GM19239 (cell line): ENCODE measurements at places on chromosomes 12 and 14.

DNA sequence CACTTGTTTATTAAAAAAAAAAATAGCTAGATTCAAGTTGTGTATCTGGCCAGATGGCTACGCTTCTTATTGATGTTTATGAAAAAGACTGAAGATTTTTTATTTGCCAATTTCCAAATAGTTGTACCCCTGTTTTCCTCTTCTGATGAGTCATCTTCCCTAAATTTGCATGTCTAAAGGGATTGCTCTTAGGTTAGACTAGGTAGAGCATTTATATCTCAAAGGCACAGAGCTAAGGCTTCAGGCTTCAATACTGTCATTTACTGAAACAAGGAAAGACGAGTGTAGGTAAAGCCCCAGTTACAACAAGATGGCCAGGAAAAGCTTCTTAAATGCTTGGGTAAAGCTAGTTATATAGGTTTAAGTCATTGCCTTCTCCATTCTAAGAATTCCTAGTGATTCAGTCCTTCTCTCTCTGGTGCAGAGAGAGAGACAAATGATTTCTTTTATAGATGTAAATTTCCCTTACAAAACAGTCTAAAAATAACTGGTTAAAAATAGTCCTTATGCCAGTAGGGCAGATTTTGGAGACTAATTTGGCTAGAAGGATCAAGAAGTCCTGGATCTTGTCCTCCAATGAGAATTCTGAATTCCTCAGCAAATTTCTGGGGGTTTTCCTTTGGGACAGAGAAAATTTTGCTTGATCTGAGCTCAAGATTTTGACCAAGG, 26.1 kb downstream of the LEMD3 start:
- DNase-seq: no peak

DNA sequence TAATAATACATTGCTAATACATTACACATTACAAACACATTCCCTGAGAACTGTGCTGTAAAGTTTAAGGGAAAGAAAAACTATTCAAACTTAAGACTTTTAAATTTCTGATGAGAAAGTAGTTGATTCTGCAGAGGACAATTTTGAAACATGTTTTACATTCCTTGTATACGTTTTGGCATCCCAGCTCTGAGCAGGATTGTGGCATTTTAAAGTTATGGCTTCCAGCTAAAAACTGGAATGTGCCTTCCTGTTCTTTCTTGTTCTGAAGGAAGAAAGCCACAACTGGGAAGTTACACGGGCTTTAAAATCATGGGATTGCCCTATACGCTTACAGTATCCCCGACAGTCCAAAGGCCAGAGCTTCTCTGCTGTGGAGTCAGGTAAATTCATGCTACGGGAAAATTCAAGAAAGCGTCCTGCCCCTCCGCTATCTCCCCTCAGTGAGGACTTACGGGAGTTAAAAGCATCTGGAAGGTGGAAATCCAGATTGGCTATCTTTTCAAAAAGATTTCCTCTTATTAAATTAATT, 10.8 kb upstream of the KLHL42 start:
- no peak for DNase-seq

GRCh38 chr12:96045566-96045965, 10.2 kb upstream of the LTA4H start:
- DNase-seq: no peak

DNA sequence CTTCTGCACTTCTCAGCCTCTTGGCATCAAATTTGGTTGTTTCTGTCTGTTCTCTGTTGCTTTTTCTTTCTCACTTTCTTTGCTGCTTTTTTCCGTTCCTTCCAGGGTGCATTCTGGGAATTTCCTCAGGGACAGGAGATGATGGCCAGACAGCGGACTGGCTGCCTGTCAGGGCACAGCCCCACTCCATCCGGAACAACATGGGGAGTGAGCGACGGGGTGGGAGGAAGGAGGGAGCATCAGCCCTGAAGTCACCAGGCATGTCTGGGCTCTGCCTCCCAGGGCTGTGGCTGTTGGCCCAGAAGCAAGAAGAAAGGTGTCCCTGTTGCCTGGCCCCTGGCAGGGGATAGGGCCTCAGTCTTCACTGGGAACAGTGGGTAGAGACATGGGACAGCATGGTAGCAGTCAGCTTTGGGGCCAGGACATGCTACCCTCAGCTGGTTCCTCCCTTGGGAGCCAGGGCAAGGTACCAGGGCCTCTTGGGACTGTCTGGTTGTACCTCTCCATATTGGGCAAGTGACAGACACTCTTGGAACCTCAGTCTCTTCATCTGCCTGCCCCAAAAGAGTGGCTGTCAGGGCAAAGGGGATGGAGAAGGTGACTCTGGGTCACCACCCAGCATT, 8.6 kb downstream of the PGF start:
- no peak for DNase-seq

- no peak for DNase-seq
Observed at GRCh38 chr12:67772267-67773169, 124.0 kb downstream of the DYRK2 start.

DNA sequence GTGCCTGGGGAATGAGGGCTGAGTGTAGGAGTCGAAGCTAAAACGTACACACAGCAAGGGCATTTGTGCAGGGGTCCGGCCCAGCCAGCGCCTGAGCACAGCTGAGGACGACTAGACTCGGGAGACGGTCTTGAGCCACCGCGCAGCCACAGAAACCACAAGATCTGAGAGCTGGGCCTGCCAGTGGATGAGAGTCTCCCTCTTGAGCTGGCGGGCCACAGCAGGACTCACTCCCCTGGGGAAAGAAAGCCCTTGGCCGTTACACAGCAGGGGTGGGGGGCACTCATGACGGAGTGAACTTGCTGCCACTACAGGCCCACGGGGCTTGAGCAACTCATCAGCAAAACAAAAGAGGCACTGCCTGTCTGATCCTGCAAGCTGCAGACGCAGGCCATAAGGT, 23.0 kb downstream of the STX2 start:
- DNase-seq: no peak

- no peak for DNase-seq
Observed at GRCh38 chr12:110176745-110177144, 52.6 kb downstream of the IFT81 start.

GRCh38 chr14:48349689-48350088, 674.3 kb upstream of the MDGA2 start:
- DNase-seq: no peak

DNA sequence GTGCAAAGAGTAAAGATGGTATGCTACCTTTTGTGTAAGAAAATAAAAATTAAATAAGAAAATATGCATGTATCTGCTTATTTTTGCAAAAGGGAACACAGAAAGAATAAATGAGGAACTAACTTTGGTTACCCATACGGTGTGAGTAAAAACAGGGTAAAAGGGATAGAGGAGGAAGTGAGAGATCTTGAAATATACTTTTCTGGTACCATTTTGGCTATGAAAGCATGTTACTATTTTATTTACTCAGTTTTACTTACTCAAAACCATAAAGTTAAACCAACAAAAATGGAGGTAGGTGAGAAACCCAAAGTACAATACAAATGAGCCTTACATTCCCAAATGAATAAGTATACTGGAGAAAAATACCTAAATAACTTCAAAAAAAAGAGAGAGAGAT, 122.0 kb upstream of the EGLN3 start:
- DNase-seq: no peak

- no peak for DNase-seq
Observed at GRCh38 chr14:71591231-71591630, 341.0 kb upstream of the RGS6 start.

GRCh38 chr14:48582938-48583337, 907.5 kb upstream of the MDGA2 start:
- DNase-seq: no peak

GRCh38 chr14:69879175-69880043, at the start of gene SMOC1:
Gene SMOC1, plus strand, starts transcription at chr14:69879416. Its CDS starts 263 bp downstream, at chr14:69879679.
- DNase-seq: no peak

GRCh38 chr12:122003651-122004611, 17.8 kb upstream of the BCL7A start:
- DNase-seq: no peak

DNA sequence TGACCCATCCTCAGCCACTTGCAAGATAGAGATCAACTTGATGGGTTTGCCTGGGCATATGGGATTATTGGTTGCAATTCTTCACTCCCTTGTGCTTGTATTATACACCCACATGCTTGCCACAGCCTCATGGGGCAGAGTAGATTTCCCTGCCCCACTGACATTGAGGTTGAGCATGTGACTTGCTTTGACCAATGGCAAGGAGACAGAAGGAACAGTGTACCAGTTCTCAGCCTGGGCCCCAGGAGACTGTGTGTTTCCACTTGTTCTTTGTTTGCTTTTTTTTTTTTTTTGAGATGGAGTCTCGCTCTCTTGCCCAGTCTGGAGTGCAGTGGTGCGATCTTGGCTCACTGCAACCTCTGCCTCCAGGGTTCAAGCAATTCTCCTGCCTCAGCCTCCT, 31.8 kb downstream of the CALM1 start:
- DNase-seq: no peak

- no peak for DNase-seq
Observed at GRCh38 chr14:71474301-71475265, 457.6 kb upstream of the RGS6 start.

DNA sequence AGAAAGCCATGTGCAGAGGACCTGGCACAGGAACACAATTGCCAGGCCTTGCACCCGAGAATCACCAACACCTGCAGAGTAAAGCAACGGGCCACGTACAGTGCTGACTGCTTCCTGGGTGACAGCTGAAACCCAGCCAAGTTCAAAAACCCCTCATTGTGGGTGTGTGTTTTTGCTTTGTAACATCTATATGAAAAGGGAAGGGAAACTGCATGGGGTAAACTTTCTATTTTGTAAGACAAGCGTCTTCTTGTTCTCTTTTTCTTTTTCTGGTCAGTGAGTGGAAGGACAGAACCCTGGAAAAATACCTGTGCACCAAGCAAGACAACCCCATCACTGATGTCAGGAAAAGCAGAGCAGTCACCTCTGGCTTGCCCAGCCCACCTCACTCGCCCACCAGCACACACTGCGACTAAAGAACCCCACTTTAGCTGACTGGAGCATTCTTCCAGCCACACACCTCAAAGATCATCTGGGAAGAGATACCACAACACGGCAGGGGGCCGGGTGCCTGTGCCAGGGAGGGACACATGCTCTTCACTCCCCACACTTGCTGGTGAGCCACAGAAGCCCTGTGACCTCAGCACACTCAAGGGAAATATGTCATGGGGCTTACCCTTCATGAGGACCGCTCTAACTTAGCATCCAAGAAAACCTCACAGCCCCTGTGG, 172.3 kb downstream of the NDUFA12 start:
- peak; percentile 50 for DNase-seq

GRCh38 chr14:103332143-103332919, 1.7 kb upstream of the EIF5 start:
- DNase-seq: no peak

DNA sequence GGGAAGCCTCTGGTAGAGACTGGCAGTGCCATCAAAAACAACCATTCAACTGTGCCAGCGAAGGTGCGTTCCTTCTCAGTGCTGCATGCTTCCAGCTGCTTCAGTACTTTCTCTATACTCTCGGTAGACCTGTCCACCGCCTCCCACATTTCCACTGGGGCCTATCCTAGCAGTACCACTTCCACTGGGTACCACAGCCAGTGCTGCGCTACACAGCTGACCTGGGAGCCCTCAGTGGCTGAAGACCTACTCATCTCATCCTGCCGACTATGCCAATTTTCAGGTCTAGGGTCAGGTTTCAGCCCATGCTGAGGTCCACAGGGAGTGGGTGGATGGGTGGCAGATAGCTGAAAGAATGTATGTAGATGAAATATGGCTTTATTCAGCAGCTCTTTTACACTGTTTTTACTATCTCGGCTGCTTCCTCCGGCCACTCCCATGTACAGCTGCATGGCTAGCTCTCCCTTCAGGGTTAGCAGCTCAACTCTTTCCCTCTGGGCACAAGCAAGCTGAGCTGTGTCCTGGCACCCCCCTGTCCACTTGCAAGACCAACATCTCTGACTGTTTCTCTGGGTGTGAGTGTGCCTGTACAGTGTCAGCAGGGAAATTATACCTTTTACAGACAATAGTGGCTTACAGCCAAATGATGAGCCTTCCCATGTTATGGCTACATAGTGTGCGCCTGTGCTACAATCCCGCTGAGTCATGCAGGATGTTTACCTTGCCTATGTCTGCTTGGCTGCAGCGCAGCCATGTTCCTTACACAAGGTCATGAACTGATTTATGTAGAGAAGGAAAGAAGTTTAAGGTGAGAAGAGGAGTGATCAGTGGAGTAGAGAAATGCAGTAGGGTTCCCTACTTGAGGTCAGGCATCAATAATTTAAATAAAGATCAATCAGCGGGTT, 125.7 kb upstream of the DDHD1 start:
- DNase-seq: no peak

GRCh38 chr14:101058571-101058970, 155.0 kb upstream of the RTL1 start:
- DNase-seq: no peak

DNA sequence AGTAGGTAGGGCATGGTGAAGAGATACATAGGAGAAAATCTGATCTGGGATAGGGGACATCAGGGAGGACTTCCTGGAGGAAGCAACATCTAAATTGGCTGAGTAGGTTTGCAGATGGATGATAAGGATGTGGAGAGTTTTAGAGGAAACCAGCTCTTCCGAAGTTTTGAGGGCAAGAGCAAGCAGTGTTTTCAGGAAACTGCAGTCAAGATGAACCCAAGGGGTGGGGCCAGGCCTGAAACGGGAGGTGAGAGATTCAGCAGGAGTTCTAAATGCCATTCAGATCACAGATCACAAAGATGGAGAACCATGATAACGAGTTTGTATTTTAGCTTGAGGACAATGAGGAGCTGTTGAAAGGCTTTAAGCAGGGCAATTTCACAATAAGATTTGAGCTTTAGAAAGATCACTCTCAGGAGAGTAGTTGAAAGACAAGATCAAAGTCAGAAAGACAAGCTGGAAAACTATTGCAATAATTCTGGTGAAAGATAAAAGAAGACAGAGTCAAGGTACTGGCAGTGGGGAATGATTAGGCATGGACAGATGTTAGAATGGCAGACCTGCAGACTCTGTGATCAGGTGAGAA, 70.1 kb upstream of the PLXNC1 start:
- no peak for DNase-seq

- no peak for DNase-seq
Observed at GRCh38 chr14:53144244-53144643, 8.9 kb downstream of the DDHD1 start.

GRCh38 chr12:53044896-53045695, 4.8 kb upstream of the TNS2 start:
- DNase-seq: no peak

DNA sequence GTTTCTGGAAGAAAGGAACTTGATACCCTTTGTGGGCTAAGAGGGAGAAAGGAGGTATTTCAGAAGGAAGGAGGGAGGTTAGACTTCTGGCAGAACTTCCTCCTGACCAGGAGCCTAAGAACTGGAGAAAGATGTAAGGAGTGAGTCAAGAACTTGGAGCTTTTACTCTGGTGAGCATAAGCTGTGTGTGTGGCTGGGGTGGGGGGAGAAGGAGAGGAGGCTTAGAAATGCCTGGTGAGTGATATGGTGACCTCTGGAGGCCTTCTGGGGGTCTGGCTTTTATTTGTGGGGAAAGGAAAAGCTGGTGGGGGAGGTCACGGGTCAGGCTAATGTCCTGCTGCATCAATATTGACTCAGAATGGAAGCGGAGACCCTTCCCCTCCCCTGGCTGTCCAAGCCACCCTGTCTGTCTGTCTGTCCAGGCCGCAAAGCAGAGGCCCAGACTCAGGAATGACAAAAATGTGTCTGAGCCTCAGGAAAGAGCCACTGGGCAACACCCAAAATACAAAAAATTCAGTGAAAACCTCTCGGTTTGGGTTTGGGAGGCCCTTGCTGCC, 4.8 kb downstream of the LRP1 start:
- DNase-seq: no peak

GRCh38 chr12:13052421-13052820, 8.2 kb downstream of the FAM234B start:
- DNase-seq: no peak
